IMR-90 (cell line): ENCODE measurements at places on chromosomes 13 and 19.

- DNase-seq: no peak
These were observed 71.6 kb upstream of the TEX29 start for GRCh38 chr13:111248822-111249221.

GRCh38 chr19:39752390-39752789 is 14.6 kb upstream of the CLC start:
- DNase-seq: no peak

GRCh38 chr13:22235285-22235949 is 564.5 kb downstream of the FGF9 start:
- peak; percentile 4 for DNase-seq

GRCh38 chr13:113297370-113298042 is 467 bp downstream of the LAMP1 start:
- no peak for DNase-seq

DNA sequence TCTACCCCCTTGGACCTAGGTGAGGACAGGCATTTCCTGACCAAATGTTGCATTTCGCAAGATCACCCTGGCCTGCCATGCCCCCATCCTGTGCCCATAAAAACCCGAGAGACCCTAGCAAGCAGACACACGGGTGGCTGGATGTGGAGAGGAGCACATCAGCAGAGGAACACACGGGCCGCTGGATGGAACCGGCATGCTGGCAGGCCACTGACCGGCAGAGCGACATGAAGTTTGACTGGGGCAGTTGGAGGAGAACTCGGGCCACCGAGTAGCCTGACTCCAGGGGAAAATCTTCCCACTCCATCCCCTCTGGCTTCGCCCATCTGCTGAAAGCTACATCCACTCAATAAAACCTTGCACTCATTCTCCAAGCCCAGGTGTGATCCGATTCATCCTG is 329.3 kb downstream of the FGF9 start:
- DNase-seq: no peak
